ENCODE measurements at places on chromosomes 4 and X.

DNA sequence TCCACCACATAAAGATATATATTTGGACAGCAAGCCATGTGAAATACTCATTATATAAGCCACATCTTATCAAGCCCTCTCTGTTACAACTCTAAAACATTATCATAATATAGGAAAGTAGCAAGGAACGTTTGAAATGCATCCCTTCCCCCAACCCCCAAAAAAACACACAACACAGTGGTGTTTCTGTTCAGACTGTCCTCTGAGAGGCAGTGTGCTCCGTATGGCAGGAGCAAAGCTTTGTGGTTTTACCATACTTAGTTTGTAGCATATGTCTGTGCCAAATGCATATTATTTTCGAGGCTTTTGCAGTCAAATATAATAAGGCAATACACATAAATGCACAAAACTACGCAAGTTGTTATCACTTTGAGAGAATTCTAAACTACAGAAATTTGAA, 194.2 kb downstream of the RAPGEF2 start:
- DNase-seq: no peak

DNA sequence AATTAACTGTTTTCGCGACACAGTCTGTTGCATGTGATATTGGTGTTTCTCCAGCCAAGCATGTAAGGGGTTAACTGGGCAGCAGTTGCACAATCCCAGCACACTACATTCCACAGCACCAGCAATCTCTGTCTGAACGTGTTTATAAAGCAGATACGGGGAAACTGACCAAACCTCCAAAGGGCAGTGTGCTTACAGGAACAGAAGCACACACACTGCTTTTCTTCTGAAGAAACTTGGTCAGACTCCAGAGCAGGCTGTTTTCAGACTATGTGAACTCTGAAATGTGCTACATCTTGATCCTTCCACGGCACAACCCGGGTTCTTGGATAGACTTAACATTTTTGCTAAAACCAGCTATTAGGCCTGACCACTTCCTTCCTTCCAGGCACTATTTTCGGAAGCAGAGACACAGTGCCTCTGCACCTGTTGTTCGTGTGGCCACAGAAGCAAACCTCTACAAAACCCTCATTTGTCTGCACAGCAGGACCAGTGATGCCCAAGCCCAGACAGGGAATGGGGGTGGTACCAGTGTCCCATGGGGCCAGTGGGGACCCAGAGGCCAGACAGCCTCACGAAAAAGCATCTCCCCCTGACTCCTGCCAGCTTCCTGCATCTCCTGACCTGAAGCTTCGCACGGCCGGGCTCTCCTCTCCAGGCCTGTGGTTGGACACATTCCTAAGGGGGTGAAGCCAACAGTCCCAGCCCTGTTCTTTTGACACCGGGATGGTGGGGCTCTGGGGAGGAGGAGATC, 90.1 kb downstream of the IRF2 start:
- no peak for DNase-seq

DNA sequence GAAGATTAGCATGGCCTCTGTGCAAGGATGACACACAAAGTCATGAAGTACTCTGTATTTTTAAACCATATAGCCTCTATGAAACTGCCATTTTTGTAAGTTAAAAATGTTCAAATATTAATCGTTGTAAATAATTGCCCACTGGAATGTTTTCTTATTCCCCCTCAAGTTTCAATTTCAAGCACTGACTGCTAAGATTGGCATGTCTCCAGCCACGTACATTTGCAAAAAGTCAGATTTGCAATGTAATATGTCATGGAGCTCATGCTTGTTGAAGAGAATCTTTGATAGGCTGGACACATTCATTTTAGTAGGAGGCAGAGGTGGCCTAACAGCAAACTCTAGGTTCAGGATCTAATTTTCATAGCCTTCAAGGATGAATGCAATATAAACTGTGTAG, 124.7 kb downstream of the CBR4 start:
- DNase-seq: no peak

- no peak for DNase-seq
These were observed 108.0 kb upstream of the TBL1X start for GRCh38 chrX:9356846-9357245.

GRCh38 chr4:128553686-128554515, 255.6 kb upstream of the JADE1 start:
- DNase-seq: no peak

- no peak for DNase-seq
These were observed 207.3 kb upstream of the ANXA10 start for GRCh38 chr4:167885071-167885470.

DNA sequence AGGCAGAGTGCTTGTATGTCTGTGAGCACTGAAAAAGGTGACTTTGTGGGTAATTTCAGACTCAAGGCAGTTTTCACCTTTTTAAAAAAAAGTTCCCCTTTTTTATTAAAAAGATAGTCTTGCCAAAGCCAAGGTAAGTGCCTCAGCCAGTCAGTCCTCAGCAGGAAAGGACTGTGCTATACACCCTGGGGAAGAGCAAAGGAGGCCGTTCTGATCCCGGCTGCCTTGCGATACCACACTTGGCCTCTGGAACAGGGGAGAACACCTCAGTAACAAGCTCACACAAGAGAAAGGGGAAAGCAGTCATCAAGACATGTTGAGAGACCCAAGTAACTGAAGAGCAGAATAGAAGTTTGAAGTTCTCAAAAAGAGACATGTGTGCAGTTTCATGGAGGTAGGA, 541.7 kb downstream of the BCOR start:
- no peak for DNase-seq

GRCh38 chr4:132981611-132982010, 167.5 kb upstream of the PCDH10 start:
- DNase-seq: no peak

DNA sequence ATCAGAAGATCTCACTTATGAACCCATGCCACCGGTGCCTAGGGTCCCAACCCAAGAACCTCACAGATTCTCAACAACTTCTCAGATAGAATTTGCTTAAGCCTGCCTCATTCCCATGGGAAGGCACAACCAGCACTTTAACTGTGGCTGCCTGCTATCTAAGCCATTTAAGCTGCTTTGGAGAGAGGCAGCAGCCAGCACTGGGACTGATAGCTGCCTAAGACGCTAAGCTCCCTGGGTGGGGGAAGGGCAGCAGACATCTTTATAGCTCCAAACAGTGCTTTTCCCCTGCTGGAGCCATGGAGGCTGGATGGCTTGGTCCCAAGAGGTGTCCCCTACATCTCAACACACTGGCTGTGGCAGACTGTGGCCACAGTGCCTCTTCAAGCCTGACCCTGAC, 1268.6 kb downstream of the FAM133A start:
- DNase-seq: no peak

DNA sequence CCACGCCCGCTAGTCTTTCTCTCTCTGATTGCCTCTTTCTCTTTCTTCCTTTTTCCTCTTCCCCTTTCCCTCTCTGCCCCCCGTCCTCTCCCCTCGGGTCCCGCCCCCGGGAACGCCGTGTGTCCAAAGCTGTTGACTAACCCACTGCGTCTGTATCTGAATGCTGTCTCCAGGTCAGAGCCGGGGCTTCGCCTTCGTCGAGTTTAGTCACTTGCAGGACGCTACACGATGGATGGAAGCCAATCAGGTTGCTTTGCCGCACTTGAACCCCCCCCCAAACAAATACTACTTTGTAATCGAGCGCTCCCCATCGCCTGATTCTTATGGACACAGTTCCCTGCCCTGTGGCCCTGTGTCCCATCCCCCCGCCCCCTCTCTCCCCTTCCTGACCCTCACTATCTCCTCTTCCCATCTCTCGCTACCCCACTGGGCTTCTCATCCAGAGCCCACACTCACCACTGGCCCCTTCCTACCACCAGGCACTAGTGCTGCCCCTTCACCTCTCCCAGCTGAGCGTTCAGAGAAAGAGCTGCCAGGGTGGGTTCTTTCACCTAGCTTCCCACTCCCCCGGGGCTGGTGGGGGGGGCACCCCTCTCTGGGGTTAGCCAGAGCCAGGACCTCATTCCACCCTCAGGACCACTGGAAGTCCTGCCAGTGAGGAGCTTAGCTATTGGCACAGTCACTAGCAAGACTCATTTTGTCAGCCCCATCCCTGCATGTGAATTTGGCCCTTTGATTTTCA, 18.6 kb upstream of the UBA1 start:
- DNase-seq: no peak

GRCh38 chr4:105277702-105278101, 131.0 kb downstream of the TET2 start:
- DNase-seq: no peak

- no peak for DNase-seq
These were observed 45.8 kb downstream of the HDAC8 start for GRCh38 chrX:72526534-72527508.

GRCh38 chr4:185212581-185212980, 3.2 kb downstream of the SNX25 start:
- no peak for DNase-seq

DNA sequence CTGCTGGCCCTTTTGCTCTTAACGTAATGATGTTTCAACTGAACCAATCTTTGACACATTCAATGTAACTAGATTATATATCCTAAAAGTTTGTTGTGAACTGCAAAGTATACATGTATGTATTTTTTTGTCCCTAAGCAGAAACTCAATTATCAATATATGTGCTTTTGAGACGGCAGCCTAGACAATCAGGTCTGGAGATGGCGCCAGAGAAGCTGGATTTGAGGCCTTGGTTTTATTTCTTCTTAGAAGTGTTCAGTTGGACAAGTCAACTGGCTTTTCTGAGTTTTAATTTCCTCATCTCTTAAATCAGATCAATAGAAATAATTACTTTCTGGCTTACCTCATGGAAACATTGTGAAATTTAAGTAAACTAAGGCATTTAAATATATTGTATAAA, 62.5 kb downstream of the DCAF8L1 start:
- no peak for DNase-seq

DNA sequence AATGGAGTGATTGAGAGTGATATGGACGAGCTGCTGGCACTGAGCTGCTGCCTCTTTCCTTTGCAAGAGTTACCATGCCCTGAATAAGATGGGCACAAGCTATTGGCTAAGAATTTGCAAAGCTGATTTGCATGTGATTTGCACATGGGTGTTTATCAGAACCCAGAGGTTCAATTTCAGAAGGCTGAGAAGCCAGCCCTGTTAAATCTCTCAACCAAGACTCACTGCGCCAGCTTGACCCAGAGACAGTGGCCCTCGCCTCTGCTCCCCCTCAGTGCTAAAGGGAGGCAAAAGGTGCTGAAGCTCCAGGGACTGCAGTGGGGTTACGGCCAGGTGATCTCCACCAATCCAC, 701 bp downstream of the ARHGAP4 start:
- no peak for DNase-seq

DNA sequence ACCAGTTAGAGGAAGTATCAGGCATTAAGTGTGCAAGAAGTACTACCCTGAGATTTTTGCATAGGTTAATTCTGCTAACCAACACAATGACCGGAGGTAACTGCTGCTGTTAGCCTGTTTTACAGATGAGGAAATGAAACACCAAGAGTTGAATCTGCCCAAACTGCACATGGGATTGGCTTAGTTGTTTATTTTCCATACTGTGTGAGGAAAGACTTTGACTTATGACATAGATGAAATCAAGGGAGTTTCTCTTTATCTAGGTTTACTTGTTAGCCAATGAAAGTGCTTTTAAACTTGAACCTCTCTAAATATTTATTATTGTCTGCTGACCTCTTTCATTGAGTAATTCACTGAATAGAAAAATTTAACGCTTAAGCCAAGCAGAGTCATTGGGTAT, 10.3 kb downstream of the GUCY1B1 start:
- no peak for DNase-seq

- no peak for DNase-seq
These were observed 38.0 kb upstream of the FAM9C start for GRCh38 chrX:13082206-13083065.

DNA sequence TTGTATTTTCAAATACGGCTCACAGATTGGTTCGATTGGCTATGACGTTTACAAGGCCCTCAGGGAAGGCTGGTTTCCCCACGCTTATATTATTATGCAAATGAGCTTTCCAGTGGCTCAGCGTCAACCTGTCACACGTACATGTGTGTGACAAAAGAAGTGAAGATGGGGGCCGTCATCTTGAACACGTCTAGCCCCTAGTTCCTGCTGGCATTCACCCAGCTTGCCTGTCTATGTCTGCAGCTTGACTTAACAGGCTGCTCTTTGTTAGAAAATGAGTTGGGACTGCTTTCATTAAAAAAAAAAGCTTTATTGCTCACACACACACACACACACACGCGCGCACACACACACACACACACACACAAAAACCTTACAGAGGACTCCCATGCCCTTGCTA, 283.6 kb upstream of the CTSO start:
- no peak for DNase-seq

GRCh38 chr4:97911236-97911906, 231.9 kb downstream of the STPG2 start:
- no peak for DNase-seq

GRCh38 chr4:6123541-6123940, 76.8 kb downstream of the JAKMIP1 start:
- no peak for DNase-seq

DNA sequence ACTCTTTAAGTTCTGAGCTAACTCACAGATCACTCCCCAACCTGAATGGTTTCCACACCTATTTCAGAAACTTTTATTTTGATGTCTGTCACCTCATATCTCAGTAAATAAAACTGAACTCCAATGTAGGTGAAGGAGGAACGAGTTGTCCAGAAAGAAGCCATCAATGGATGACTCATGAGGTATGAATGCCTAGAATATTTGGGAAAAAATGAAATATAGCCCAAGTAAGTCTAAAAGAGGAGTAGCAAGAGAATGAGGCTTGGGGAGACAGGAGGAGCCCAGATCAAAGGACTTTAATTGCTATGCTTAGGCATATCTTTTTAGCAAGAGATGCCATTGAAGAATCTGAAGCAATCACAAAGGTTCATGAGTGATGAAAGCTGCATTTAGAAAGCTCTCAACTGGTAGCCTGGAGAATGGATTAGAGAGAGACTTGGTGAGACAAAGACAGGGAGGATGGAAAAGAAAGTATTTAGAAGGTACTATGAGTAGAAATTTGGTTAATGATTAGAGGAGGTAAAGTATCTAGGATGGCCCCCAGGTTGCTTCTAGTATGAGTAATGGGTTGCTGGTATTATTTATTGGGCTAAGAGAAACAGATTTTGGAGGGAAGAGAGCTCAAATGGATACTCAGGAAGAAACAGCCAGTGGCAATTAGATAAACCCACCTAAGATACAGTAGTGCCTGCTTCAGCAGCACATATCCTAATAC, 39.4 kb downstream of the NOCT start:
- no peak for DNase-seq

- no peak for DNase-seq
These were observed 12.5 kb downstream of the CC2D2A start for GRCh38 chr4:15481961-15482745.

DNA sequence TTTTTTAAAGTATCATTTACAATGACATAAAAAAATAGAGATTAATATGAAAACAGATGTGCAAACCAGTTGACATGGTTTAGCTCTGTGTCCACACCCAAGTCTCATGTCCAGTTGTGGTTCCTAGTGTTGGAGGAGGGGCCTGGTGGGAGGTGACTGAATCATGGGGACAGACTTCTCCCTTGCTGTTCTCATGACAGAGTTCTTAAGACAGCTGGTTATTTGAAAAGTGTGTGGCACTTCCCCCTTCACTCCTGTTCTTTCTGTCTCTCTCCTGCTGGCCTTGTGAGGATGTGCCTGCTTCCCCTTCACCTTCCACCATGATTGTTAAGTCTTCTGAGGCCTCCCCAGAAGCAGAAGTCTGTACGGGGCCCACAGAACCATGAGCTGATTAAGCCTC, 23.8 kb downstream of the CNOT6L start:
- no peak for DNase-seq

GRCh38 chr4:112213856-112214255, 17.7 kb upstream of the AP1AR start:
- no peak for DNase-seq

- peak; percentile 63 for DNase-seq
These were observed 1.3 kb downstream of the TAB3 start for GRCh38 chrX:30887721-30888120.

All from activated T-cell treated with anti-CD3 and anti-CD28 coated beads, Interleukin-2, amount 50 U/mL, for 24 hours (primary cell).